ENCODE measurements at places on chromosomes 5 and 9.
A peak's percentile ranks its signal among the peaks of the same experiment; 100 is the strongest.

DNA sequence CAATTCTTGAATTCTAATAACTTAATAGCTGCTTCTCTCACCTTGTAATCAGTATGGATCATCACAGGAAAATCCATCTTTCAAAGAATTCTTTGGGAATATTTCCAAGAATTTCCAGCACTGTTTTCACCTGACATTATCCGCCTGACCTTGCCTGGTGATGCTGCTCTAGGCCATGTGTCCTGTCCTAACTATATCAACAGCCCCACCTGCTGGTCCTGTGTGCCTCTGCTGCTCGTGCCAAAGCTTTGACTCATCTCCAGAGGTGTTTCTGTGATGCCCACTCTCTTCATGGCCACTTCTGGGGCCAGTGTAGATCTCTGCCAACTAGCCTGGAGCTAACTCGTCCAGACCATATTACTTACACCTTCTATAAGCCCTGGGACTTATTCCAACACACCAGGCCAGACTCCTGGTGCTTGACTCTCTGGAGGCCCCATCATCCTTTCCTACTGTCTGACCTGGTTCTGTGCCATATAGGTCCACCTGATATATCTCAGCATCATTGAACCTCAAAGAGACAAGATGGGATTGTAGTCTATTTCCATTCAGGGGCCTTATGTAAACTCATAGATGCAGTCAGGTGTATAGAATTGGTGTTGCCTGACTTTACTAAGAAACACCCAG is 67.5 kb upstream of the CKMT2 start:
- peak; percentile 69 for DNase-seq

GRCh38 chr5:118596255-118596654 is 392.1 kb downstream of the DTWD2 start:
- DNase-seq = peak; percentile 15

GRCh38 chr9:84145780-84146179 is 165.2 kb downstream of the RMI1 start:
- no peak for DNase-seq

GRCh38 chr5:172775326-172776234 is 4.6 kb upstream of the DUSP1 start:
- DNase-seq = no peak

DNA sequence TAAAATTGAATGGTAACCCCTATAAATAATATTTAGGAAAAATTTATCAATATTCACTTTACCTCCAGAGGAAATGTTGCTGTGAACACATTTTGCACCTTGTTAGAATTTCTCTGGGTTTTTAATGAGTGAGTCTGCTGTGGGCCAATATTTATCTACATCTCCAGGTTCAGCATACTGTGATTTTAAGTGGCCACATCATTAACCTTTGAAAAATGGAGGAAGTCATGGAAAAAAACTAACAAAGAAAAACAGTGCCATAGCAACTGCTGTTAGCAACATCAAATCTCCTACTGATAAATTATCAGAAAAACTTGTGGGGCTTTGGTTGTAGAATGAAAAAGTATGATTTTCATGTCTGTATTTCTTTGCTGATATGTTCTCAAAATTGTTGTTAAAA is 55.0 kb downstream of the CD180 start:
- no peak for DNase-seq

GRCh38 chr9:137313956-137314560 is 12.0 kb upstream of the NRARP start:
- no peak for DNase-seq

GRCh38 chr5:125093776-125094175 is 347.3 kb upstream of the ZNF608 start:
- no peak for DNase-seq

Measured in SW480 (cell line).